ENCODE measurements at places on chromosomes 7 and 10. TPM values are rescaled to one million over a fixed set of nuclear protein-coding genes. Genes with fewer than 3 reads are reported as not detected.

OR6B1 gene
- not detected for total RNA-seq

UBTD1 gene
- 32.5 TPM for total RNA-seq

CALHM1 gene
- not detected for total RNA-seq

HTR5A gene
- not detected for total RNA-seq

ACTL6B gene
- 0.14 TPM for total RNA-seq

TAS2R5 gene
- not detected for total RNA-seq

CUX1 gene
- 23.2 TPM for total RNA-seq

PAPOLB gene
- total RNA-seq: not detected

ARL4A gene
- total RNA-seq: 26.1 TPM

SGCE gene
- total RNA-seq: 12.8 TPM

ARID5B gene
- total RNA-seq: 8.6 TPM

NPSR1 gene
- total RNA-seq: not detected

LEP gene
- not detected for total RNA-seq

NT5C3A gene
- total RNA-seq: 11.0 TPM

HOXA3 gene
- total RNA-seq: 2.2 TPM

CALD1 gene
- total RNA-seq: 0.55 TPM

GLI3 gene
- not detected for total RNA-seq

LAMB1 gene
- 5.9 TPM for total RNA-seq

CPED1 gene
- 21.5 TPM for total RNA-seq

NT5C2 gene
- 121 TPM for total RNA-seq

TMEM140 gene
- total RNA-seq: not detected

GDF2 gene
- not detected for total RNA-seq

POP7 gene
- 136 TPM for total RNA-seq

IFRD1 gene
- 24.1 TPM for total RNA-seq

ASCC1 gene
- 14.1 TPM for total RNA-seq

ELN gene
- total RNA-seq: not detected

BHLHA15 gene
- total RNA-seq: not detected

CELF2 gene
- 0.51 TPM for total RNA-seq

SLC26A5 gene
- total RNA-seq: not detected

CFAP69 gene
- 3.3 TPM for total RNA-seq

CYP2E1 gene
- not detected for total RNA-seq

CYP3A7 gene
- total RNA-seq: not detected

PRSS37 gene
- not detected for total RNA-seq

NEUROD6 gene
- total RNA-seq: not detected

FAM237B gene
- total RNA-seq: not detected

AKR1C1 gene
- 1.4 TPM for total RNA-seq

ERV3-1 gene
- 5.3 TPM for total RNA-seq

GRID2IP gene
- total RNA-seq: not detected

PPP1R3C gene
- total RNA-seq: 7.9 TPM

TMEM176A gene
- total RNA-seq: not detected

TSPAN33 gene
- 35.8 TPM for total RNA-seq

CFAP70 gene
- 0.78 TPM for total RNA-seq

NUP205 gene
- total RNA-seq: 47.0 TPM

ZCCHC24 gene
- total RNA-seq: 10.8 TPM

GRM8 gene
- total RNA-seq: not detected

ZNF12 gene
- 12.0 TPM for total RNA-seq

PILRB gene
- total RNA-seq: 21.5 TPM

SPDYE5 gene
- total RNA-seq: not detected

ANXA8L1 gene
- total RNA-seq: not detected

NRAP gene
- total RNA-seq: not detected

PDK4 gene
- not detected for total RNA-seq

PDZD7 gene
- 4.5 TPM for total RNA-seq

TMEM130 gene
- total RNA-seq: 3.9 TPM

MINDY4 gene
- 7.5 TPM for total RNA-seq

SPDYE9 gene
- not detected for total RNA-seq

MMD2 gene
- total RNA-seq: not detected
